Adrenal gland (tissue), 19 donors: ENCODE measurements at places on chromosomes 11 and 22. TPM values are rescaled to one million over a fixed set of nuclear protein-coding genes. Genes with fewer than 3 reads are reported as not detected.

RAB36 gene
- total RNA-seq, result 12.4 TPM

ACRV1 gene
- not detected for total RNA-seq

VWCE gene
- 2.7 TPM for total RNA-seq

- H3K4me1 ChIP-seq, result peaks cover 1% of the 10 kb centered on the region
- no peak overlapping the region for H3K4me3 ChIP-seq
- no peaks in the 10 kb centered on the region for H3K27me3 ChIP-seq
- DNase-seq, result no peak
Observed at GRCh38 chr11:14304601-14305000, 54.4 kb downstream of the RRAS2 start.

DNA sequence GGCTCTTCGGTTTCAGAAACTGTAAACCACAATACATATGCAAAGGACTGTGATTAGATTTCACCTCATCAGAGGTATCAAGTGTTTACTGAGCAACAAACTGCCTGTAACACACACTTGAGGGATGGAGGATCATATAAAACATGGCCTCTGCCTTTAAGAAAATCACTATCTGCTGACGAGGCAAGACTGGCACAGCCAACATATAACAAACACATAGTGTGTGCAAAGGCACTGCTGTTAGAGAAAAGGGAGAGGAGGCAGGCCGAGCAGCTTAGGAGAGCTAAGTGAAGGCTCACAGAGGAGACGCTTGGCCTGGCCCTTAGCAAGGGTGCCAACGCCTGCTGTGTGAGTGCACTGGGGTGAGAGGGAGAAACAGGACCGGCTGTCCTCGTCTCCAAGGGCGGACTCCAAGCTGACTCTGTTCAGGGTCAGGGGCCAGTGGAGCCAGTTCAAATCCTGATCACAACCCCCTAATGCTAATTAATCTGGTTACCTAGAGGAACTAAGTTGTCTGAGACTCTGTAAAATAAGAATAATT, 48.2 kb downstream of the LRFN4 start:
- no peak overlapping the region for H3K27ac ChIP-seq
- peaks cover 29% of the 10 kb centered on the region for H3K4me1 ChIP-seq
- no peaks in the 10 kb centered on the region for H3K27me3 ChIP-seq
- H3K4me3 ChIP-seq, result no peak overlapping the region

OVOL1 gene
- not detected for total RNA-seq

CNTF gene
- total RNA-seq, result 0.76 TPM

GRCh38 chr22:48665311-48665995, 1162.2 kb downstream of the BRD1 start:
- no peak overlapping the region for H3K27ac ChIP-seq
- no peaks in the 10 kb centered on the region for H3K27me3 ChIP-seq
- no peaks in the 10 kb centered on the region for H3K4me1 ChIP-seq
- no peaks in the 10 kb centered on the region for H3K36me3 ChIP-seq

LRRC74B gene
- total RNA-seq, result not detected

GSTT2 gene
- 0.95 TPM for total RNA-seq

TBX10 gene
- total RNA-seq, result not detected

PNPLA5 gene
- total RNA-seq, result not detected

GRCh38 chr11:19164230-19164855, 37.4 kb downstream of the CSRP3 start:
- H3K27ac ChIP-seq, result no peak overlapping the region
- no peaks in the 10 kb centered on the region for H3K4me1 ChIP-seq
- no peak overlapping the region for H3K4me3 ChIP-seq

GRCh38 chr11:11981364-11981763, 27.1 kb downstream of the DKK3 start:
- no peaks in the 10 kb centered on the region for H3K27me3 ChIP-seq
- H3K4me1 ChIP-seq, result peaks cover 16% of the 10 kb centered on the region
- H3K36me3 ChIP-seq, result no peaks in the 10 kb centered on the region
- H3K27ac ChIP-seq, result no peak overlapping the region
- no peak for DNase-seq

DNA sequence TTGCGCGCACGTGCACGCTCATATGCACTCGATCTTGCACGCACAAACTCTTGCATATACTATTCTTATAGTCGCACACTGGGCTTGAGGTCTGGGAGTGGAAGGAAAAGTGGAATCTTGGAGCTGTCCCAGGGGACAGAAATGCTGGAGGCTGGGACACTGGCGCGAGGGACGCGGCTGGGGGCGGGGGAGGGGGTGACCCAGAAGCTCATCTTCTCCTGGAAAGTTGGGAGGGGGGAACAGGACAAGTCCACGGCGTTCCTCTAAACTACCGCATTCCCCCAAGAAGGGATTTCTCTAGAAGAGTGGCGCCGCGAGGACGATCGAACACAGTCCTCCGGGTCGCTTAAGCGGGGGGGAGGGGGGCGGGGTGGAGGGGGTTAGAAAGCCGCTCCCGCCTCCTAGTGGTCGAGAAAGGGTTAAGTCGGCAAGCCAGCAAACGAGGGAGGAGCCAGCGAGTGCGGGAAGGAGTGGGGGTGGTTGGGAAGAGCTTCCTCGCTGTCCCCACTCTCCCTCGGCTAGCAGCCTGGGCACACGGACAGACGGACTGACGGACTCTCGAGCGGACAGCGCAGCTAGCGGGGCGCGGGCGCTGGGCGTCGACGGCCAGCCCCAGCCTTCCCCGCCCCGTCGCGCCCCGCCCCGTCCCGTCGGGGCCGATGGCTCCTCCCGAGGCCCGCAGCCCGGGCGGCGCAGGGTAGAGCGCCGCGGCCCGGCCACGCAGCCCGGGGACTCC, at the start of gene RTN4RL2:
Gene RTN4RL2 (plus strand): TSS at position 507 of the 736 bp plus-strand sequence. CDS start 338 bp downstream, outside the sequence.
- H3K4me3 ChIP-seq, result no peak within 1 kb of the TSS
- no peak within 1 kb of the TSS for H3K27ac ChIP-seq
- no peak for DNase-seq
- H3K27me3 ChIP-seq, result peaks cover 26% of the 10 kb centered on the region
- peaks cover 32% of the 10 kb centered on the region for H3K4me1 ChIP-seq

- DNase-seq, result no peak
- H3K4me1 ChIP-seq, result no peaks in the 10 kb centered on the region
- no peak overlapping the region for H3K27ac ChIP-seq
- H3K27me3 ChIP-seq, result no peaks in the 10 kb centered on the region
- no peaks in the 10 kb centered on the region for H3K36me3 ChIP-seq
- no peak overlapping the region for H3K4me3 ChIP-seq
Observed at GRCh38 chr11:121479698-121480238, 27.0 kb upstream of the SORL1-AS1 start.

DNA sequence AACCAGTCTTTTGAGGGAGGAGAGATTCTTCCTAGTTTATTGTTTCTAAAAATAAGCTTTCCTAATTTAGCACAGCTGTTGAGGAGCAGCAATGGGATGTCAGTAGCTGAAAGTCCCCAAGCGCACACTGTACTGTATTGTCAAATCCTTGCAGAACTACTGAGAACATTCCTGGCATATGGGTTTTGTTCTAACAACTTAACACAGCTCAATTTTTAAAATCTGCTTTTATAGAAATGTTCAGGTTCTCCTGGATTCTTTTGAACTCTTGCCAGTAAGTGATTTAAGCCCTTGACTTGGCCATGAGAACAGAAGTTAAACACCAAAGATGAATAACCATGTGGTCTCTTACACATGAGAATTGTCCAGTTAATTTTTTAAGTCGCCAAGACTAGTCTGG, 218.6 kb downstream of the FAT3 start:
- no peak overlapping the region for H3K4me3 ChIP-seq
- no peaks in the 10 kb centered on the region for H3K36me3 ChIP-seq
- no peaks in the 10 kb centered on the region for H3K4me1 ChIP-seq
- DNase-seq, result no peak
- no peak overlapping the region for H3K27ac ChIP-seq
